ENCODE measurements at places on chromosomes 16 and 17.

DNA sequence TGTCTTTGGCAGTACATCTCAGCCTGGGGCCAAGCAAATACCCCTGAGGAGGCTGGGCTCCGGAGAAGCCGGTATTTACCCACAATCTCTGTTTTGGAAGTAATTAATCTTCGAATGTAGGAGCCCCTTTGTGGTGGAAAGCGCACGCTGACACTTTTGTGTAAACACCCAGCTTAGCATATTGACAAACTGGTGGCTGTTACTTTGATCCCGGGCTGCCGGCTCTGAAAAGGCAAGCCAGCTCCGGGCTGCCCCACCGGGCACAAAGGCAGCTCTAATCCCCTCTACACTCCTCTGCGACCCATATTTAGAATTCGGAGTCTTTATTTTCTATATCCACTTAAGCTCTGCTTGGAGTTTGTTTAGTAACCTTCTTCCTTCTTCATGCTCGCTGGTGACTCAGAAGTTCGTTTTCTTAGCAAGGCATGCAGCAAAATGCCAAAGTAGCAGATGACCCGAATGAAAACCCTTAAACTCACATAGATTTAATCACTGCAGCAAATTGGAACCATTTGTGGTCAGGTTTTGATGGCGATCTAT, 144.0 kb upstream of the IRX3 start:
- no peak for DNase-seq

- no peak for DNase-seq
These were observed 1.2 kb downstream of the THAP11 start for GRCh38 chr16:67843343-67843765.

DNA sequence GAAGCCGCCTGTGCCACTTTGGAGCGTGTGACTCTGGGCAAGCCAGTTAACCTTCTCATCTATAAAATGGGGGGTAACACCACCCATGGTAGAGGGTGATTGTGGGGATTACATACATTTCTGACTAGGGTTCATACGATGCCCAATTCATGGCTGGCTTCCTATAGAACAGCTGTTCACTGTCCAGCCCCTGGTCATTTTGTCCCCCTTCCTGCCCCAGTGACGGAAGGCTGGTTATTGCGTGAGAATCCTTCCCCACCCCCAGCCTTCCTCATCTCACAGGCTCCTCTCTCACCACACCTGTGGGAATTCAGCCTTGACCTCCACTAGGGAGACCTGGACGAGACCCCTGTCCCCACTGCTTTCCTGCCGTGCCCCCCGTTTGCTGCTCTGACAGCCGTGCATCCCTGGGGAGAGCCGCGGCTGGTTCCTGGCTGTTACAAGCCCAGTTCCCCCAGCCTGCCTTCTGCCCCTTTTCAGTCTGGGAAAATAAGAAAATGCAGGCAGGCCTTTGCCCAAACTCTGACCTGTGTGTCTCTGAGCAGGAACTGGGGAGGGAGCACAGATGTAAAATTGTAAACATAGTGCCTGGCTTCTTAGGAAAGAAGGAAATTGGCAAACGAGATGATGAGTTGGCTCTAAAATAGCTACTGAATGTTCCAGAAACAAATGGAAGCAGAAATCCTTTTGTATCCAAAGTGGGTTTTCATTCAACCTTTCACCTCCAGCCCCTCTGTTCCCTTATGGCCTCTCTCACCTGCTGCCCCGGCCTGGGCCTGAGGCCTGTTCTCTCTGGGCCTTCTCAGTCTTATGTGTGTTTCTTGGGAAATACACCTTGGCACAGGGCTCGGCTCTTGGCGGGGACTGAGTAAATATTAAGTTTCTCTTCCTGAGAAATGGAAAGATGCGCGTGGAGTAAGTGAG, 67.3 kb downstream of the OR1D5 start:
- DNase-seq: no peak

DNA sequence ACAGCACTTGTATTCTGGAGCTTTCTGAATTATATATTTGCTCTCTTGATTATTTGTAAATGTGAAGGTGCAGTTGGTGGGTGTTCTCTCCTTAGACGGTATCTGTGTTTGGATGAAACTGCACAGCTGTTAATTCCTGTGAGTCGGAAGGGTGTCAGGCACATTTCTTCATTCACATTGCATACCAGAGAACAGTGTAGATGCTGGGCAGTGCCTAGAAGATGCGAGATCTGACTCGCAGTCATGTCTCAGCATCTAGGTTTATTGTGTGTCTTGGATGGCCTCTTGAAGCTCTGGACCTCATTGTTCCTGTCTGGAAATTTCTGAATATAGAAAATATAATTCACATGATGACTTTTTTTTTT, 61.2 kb downstream of the CLEC16A start:
- no peak for DNase-seq

GRCh38 chr16:5874899-5875298, 777.3 kb upstream of the EEF2KMT start:
- DNase-seq: no peak

DNA sequence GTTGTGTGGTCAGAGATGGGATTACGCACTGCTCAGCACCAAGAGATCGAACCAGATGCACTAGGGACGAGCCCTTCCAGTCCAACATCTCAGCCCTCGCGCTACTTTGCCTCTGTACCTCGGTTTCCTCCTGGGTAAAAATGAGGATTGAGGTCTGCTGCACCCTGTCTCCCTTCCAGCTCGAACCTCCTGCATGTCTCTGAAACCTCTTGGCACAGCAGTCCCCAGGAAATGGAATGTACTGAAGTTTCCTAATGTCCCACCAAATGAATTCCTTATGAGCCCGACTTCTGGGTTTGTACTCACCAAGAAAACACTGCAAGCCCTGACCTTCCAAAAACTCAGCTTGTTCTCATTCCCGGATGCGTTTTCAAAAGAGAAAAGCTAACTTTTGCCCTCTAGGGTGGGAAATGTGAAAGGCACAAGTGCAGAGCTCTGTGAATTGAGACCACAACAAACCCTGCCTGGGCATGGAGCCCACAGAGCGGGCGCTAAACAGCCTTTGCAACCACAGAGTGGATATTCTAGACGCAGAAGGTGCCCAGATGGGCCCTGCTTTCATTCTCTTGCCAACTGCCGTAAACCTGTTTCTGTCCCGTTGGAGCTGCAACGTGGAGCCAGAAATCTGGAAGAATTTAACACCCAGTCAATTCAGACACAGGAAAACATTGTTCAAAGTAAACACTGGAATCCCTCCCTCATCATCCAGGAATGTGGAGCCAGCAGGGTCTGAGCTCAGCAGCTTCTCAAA, 10.3 kb downstream of the CDRT4 start:
- no peak for DNase-seq

DNA sequence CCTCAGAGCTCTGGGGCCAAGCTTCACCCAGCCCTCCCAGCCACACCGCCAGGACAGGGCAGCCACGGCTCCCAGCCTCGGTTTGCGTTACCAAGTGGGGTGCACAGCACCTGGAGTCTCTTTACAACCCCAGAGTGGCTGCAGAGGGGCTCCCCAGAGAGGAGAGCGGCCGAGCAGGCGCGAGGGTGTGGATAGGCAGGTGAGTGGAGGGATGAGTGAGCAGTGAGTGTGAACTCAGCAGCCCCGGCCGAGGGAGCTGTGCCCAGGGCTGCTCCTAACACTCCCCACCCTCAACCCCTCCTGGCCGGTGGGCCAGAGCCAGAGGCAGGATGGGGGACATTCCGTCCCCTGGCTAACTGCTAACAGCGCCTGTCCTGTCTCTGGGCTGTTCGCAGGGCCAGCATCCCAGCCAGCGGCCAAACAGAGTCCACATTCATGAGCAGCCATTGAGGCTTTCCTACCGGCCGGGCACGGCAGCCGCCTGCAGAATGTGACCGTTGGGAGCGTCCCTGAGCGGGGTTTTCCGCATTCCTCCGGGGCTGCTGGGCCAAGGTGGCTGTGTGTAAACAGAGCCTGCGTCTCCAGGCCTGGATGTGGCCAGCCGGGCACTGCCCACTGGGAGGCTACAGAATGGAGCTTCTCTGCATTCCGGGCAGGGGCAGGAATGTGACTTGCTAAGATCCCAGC, 5.3 kb downstream of the ZNF469 start:
- no peak for DNase-seq

- DNase-seq: no peak
These were observed 11.1 kb downstream of the CANT1 start for GRCh38 chr17:78998311-78999055.

DNA sequence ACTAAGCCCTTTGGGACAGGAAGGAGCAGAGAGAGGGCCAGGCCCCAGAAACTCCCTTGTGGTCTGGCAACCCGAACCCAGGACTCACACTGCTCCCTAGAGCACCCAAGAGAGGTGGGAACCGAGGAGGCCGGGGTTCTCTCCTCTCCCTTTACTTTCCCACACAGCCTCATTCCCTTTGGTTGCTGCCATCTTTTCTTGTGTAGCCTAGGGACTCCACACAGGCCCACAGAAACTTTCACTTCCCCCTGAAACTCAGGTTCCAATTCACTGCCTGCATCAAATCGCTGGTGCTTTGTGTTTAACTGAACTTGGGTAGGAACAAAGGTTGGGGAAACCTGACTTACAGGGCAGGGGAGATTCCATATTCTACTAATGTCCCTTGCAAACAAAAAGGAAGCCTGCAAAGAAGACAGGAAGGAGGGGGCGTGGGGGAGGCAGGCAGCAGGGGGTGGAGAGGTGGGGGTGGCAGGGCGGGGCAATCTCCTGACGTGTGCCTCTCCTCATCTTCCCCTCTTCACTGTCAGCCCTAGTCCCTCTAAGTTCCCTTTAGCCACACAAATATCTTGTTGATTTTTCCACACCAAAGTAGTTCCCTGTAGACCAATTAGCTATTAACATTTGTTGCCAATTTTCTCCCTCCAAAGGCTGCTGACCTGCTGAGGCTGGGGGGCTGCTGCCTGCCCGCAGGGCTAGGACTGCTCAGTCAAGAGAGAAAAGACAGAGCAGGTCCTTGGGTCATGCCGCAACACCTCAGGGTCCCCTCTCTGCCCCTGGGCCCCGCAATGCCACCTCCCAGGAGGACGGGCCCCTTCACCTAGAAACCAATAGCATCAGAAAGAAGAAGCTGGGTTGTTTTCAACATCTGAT, 8.0 kb downstream of the ST3GAL2 start:
- peak; percentile 59 for DNase-seq

GRCh38 chr17:19938736-19939135, 38.9 kb downstream of the AKAP10 start:
- DNase-seq: no peak

DNA sequence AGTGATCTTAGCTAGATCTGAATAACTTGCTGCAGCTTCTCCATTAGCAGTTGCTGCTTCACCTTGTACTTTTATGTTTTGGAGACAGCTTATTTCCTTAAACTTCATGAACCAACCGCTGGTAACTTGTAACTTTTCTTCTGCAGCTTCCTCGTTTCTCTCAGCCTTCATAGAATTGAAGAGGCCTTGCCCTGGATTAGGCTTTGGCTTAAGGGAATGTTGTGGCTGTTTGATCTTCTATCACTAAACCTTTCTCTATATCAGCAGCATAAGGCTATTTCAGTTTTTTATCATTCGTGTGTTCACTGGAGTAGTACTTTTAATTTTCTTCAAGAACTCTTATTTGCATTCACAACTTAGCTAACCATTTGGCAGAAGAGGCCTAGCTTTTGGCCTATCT, 21.5 kb upstream of the TMEM92 start:
- no peak for DNase-seq

- DNase-seq: no peak
These were observed 56.2 kb downstream of the TK2 start for GRCh38 chr16:66493490-66494401.

DNA sequence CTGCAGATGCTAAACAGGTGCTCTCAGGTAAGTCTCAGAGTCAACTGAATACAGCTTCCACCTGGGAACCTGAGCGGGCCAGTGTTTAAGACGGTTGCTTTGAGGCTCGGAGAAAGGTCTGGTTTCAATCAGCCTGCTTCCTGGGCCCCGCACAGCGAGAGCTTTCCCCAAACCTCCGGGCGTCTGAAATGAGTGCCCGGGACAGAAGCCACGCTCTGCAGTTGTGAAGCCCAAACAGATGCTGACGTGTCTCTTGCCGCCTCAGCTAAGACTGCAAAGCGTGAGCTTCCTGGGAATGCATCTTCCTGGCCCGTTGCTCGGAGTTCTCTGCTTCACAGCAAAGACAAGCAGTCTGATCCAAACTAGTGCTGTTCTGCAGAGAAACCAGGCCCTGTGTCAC, 36.7 kb downstream of the PLXDC1 start:
- no peak for DNase-seq

GRCh38 chr17:45107293-45108010, 24.9 kb downstream of the PLCD3 start:
- no peak for DNase-seq

DNA sequence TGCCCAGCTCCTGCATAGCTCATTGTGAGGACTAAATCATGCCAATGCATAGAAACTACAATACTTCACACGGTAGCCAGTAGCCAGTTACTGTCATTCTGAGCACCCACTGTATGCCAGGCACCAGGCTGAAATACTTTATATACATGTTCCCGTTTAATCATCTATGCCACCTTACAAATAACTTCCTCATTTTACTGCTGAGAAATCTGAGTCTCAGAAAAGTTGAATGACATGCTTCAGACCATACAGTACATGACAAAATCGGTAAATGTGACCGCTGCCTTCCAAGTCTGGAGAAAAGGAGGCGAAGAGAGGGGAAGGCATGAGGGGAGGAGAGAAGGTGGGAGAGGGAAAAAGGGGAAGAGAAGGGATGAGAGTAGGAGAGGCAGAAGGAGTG, 9.2 kb upstream of the TLCD3B start:
- DNase-seq: no peak

DNA sequence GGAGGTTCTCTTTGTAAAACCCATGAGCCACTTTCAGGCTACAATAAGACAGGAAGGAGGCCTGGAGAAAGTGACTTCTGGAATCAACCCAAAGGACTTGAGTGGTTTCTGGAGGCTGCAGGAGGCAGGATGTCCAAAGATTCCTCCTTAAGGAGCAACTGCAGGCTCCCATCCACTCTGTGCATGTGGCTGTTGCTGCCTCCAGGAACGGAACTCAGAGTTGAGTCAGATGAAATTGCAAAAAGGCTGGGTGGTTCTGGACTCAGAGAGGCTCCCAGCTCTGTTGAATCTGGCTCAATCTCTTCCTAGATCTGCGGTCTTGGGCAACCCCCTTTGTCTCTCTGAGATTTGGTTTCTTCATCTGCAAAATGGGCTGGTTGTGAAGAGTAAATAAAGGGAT, 197.1 kb downstream of the SHISA9 start:
- no peak for DNase-seq

DNA sequence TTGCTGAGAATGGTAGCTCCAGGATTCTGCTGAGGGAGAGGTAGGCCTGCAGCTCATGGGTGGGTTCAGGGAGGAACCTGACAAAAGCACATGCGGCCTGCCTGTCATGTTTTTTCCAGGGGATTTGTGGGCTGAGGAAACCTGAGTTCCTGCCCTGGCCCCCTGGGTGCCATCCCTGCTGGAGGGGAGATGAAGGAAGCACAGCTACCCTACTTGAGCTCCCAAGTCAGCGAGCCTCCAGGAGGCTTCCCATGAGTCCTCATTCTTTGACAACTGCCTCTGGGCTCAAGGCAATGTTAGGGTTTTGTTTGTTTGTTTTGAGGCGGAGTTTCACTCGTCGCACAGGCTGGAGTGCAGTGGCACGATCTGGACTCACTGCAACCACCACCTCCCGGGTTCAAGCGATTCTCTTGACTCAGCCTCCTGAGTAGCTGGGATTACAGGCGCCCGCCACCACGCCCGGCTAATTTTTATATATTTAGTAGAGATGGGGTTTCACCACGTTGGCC, 12.1 kb upstream of the FLYWCH1 start:
- no peak for DNase-seq

Measured in activated CD4-positive, alpha-beta T cell treated with anti-CD3 and anti-CD28 coated beads for 48 hours (primary cell).